ENCODE measurements at places on chromosomes 16 and 17.
A peak's percentile ranks its signal among the peaks of the same experiment; 100 is the strongest.

- peak; percentile 49 for ATAC-seq
These were observed 10.1 kb upstream of the ACSM2A start for GRCh38 chr16:20441191-20441590.

DNA sequence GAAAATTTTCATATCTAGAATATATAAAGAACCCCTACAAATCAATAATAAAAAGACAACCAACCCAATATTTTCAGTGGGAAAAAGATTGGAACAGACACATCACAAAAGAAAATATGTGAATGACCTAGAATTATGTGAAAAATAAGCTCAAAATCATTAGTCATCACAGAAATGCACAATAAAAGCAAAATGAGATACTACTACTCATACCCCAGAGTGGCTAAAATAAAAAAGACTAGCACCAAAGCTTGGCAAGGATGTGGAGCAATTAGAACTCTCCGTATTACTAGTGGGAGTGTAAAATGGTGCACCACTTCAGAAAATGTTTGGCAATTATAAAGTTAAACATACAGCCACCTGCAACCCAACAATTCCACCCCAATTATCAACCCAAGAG lies 48.0 kb upstream of the CDH5 start:
- ATAC-seq = no peak

- ATAC-seq = peak; percentile 57
These were observed 65.9 kb downstream of the CEP95 start for GRCh38 chr17:64572682-64573154.

GRCh38 chr17:4807605-4808377 lies 839 bp downstream of the PLD2 start:
- peak; percentile 51 for ATAC-seq

DNA sequence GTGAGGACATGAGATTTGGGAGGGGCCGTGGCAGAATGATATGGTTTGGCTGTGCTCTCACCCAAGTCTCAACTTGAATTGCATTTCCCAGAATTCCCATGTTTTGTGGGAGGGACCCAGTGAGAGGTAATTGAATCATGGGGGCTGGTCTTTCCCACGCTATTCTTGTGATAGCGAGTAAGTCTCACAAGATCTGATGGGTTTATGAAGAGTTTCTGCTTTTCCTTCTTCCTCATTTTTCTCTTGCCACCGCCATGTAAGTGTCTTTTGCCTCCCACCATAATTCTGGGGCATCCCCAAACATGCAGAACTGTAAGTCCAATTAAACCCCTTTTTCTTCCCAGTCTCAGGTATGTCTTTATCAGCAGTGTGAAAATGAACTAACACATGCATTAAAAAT lies 40.6 kb downstream of the CCT6B start:
- no peak for ATAC-seq
